Activated CD8-positive, alpha-beta memory T cell treated with anti-CD3 and anti-CD28 coated beads for 1 hour (primary cell): ENCODE measurements at places on chromosomes 5 and 9.

DNA sequence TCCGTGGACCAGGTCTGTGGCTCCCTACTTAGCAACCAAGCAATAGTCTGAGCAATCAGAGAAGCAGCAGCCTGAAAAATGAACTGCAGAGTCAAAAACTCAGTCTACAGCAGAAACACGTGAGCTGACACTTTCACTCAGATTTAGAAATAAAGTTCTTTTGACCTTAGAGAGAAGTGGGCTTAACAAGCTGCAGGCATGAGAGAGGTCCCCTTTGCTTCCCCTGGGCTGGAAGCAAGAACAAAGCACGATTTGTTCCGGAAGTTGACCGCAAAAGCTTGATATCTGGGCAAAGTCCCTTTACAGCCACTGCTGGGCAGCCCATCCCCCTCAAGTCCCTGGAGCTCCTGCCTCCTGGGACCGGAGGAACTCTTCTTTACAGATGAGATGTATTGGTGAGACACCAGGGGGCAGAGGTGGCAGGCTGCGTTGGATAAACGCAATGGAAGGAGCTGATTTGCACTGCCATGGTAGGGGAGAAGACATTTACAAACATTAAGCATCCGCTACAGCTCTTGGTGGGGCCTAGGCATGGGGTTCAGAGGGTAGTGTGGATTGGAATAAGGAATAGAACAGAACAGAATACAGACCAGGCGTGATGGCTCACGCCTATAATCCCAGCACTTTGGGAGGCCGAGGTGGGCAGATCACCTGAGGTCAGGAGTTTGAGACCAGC, 5.8 kb upstream of the SOWAHA start:
- DNase-seq, result no peak

GRCh38 chr9:68416936-68417564, 60.6 kb downstream of the PGM5 start:
- DNase-seq, result no peak

DNA sequence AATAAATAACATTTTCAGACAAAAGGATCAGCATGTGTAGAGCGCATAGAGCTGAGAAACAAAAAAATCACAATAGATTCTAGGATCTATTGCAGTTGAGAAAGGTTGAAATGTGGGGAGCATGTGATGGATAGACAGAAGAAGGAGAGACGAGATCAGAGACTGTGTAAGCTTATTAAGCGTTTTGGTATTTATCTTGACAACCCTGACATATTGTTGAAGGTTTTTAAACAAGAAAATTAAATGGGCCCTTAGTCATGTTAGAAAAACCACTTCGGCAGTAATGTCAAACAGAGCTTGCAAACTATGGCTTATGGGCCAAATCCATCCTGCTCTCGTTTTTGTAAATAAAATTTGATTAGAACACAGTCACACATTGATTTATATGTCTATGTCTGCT, 200.5 kb upstream of the KLF4 start:
- no peak for DNase-seq

DNA sequence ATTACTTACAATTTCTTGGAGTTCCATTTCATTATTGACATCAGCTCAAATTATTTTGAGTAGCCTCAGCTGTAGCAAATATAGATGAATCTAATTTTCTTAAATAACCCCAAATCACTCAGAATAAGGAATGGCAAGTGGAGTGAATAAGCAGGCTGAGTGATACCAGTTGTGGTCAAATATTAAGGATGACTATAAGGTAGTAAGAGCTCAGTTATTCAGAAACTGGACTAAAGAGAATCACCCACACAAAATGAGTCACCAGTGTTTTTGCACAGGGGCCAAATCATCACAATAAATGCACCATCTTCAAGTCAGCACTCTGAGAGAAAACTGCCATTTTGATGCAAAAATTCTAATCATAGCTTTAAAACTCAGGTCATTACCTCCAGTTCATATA, 128.9 kb upstream of the TARS1 start:
- no peak for DNase-seq

GRCh38 chr5:123001808-123002207, 34.7 kb downstream of the PPIC start:
- no peak for DNase-seq

DNA sequence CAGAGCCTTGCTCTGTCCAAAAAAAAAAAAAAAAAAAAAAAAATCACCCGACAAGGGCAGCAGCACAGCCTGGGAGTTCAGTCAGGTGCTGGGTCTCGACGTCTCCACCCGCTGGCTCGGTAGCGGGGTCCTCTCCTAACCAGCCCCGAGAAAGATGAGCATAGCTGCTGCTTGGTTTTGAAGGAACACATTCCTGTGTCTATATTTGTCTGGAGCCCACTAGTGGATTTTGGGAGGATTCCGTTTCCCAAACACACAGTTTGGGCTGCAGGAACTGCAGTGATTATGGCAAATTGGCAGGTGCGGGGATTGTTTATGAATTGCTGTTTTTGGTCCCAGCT, 1.2 kb downstream of the OTULINL start:
- DNase-seq, result no peak

DNA sequence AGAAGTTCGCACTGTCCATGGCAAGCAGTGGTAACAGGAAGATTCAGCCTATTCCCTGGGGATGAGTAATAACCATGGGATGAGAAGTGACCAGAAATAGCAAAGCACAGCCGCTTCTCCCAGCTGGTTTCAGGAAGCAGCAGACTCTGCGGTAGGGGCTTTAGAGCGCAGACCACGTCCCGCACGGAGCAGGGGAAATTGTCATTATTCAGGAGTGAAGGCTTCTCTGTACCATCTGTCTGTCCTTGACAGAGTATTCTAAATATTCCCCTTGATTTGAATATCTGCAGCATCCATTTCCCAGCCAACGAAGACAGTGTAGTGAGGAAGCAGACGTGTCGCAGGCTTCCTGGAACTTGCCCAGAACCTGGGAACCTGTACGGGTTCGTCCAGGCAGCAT, 159.6 kb downstream of the NXNL2 start:
- DNase-seq, result no peak

DNA sequence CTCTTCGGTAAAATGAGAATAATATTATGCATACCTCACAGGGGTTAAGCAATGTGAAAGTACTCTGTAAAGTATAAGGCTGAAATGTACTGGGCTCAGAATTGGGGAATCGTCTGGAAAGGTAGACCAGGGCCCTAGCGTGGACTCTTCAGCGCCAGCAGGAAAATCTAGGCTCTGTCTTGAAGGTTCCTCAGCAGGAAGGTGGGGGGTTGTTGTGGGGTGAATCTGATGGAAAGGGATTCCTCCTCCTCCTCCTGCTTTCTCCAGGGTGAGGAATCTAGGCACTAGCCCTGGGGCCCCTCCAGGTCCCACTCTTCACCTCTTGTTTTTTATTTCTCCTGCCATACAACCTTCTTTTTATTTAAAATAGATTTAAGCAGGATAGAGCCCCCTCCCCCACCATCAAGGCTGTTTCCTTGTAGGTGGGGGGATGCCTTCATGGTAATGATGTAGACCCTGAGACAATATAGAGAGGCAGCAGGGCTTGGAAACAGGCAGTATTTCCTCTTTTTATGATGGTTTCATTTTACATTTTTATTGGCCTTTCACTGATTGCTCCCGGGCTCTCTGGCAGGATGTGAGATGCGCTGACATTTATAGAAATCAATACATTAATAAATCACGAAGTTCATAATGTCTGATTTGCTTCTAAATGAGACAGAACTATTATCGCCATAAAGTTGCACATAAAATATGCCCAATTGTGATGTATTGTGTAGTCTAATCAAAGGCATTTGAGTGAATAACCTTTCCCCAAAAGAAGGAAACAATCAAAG, 78.9 kb upstream of the GABRP start:
- DNase-seq, result no peak

GRCh38 chr5:149680810-149681221, 49.3 kb upstream of the PPARGC1B start:
- no peak for DNase-seq

- DNase-seq, result no peak
These were observed 35.5 kb upstream of the LRRC14B start for GRCh38 chr5:155651-156410.

DNA sequence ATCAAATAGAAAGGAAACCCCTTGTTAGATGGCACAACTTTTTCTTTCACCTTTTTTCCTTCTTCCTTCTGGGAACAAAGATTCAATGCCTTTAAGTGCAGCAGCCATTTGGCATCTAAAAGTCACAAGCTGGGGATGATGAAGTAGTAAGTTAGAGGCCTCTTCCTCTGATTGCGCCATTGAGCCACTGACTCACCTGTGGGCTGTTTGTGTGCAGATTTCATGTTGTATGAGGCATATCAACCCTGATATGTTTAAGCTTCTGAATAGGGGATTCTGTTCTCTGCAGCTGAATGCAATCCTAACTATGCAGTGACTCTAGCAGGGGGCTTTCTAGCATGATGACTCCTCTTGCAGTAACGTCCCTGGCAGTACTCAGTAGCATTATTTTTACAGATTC, 599.9 kb downstream of the CSNK1G3 start:
- DNase-seq, result no peak

- DNase-seq, result no peak
These were observed 15.9 kb downstream of the NFIL3 start for GRCh38 chr9:91407580-91408318.

GRCh38 chr5:23208959-23209431, 298.4 kb upstream of the PRDM9 start:
- no peak for DNase-seq

DNA sequence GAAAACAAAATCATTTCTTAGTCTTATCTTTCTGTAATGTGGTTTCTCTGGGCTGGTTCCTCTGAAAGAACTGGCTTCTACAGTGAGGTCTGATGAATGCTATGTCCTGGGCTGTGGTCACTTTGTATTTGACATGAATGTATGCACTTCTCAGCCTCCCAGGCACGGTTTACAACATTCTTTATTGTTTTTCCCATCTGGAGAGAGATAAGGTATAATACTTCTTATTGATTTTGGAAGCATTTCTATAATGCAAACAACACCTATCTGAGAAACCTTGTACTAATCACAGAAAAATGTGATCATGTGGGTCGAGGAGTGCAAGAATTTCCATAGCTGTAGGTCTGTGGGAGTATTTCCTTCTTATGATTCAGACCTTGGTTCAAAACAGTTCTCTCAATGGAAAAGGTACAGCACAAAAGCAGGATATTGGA, 46.9 kb downstream of the ACTBL2 start:
- DNase-seq, result no peak

- DNase-seq, result peak; percentile 60
These were observed 39.6 kb downstream of the SFXN1 start for GRCh38 chr5:175517824-175518450.

- no peak for DNase-seq
These were observed 76.4 kb downstream of the TTLL11 start for GRCh38 chr9:122016744-122017143.

- DNase-seq, result no peak
These were observed 292.9 kb downstream of the MAST4 start for GRCh38 chr5:66889056-66889455.

DNA sequence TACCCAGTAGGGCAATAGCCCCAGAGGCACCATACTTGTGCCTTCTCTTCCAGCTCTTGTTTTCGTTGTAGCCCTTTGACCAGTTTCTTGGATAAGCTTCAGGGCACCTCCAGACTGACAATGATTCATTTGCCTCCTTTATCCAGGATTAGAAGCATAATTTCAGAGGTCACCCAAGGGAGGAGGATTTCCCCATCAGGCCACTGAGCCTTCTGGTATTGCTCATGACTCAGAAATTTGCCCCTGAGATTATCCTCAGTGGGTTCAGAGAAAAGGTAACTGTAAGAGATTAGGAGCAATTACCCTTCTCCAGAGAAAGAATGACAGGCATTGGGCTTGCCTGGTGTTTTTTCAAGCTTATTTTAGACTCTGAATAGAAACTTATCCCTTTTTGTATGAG, 147.9 kb downstream of the MSX2 start:
- DNase-seq, result no peak

GRCh38 chr9:131228988-131229387, 47.3 kb downstream of the FAM78A start:
- DNase-seq, result no peak

DNA sequence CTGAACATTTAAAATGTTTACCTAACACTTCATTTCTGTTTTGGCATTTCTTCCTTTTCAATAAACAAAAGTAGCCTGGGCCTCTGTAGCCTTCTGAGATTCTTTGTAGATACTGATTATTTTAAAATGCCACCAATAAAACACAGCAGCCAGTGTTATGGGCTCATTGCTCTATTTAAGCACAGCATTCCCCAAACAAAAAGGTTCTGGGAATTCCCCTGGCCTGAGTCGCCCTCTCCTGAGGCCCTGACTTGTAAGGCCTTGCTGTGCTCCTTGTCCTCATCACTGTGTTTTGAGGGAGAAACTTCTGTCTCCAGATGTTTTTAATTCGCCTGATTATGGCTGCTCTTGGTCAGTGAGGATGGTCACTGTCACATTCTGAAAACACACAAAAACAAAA, 33.0 kb upstream of the CTXN3 start:
- no peak for DNase-seq

DNA sequence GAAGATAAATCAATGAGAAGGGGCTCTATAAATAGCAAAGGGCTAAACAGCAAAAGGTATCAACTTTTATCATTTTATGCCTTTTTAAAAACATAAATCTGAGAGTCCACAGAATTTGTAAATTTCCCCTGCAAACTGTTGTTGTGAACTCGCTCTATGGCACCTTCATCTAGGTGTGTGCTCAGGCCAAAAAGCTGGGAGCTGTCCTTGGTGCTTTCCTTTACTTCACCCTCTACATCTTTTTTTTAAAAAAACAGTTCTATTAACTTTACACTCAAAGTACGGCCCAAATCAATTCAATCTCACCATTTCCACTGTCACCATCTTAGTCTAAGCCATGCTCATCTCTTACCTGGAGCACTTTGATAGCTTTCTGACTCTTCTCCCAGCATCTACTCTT, 108.2 kb upstream of the GPR151 start:
- DNase-seq, result no peak

DNA sequence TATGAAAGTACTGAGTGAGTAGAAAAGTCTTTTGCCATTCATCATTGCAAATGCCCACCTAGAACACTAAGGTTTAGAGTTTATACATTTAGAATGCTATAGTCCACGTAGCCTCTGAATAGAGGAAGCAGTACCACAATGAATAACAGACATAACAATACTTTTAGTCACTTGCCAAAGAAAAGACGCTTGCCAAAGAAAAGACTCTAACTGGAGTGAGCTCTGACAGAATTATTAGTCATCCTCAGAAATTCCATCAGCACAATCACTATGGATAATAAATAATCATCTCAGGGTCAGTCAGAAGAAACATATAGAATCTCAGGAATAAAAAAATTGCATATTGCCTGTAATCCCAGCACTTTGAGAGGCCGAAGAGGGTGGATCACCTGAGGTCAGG, 168.5 kb upstream of the TARS1 start:
- DNase-seq, result no peak

DNA sequence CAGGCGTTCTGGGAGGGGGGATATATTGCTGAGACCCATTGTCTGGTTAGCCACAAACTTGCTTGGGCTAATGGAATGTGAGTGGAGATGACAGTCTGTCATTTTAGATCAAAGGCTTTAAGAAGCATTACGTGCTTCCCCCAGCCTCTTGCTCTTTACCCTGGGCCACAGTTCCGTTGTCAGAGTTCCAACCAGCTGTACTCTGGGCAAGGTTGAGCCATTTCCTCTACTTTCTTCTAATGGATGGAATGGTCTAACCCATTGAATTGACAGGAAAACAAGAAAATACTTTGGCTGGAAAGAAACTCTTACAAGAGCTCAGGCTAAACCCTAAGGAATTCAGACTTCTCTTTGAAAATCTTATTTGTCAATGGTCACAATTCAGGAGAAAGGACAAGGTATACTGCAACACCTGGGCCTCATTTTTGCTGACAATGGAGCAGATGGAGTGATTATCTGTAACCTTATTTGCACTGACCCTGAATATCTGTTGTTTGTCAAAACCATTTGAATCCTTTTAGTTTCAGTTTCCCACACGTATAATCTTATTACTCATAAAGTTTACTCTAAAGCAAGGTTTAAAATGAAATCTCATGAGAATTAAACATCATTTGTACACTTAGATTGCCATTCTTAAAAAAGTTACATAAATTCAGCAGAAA, 231.4 kb downstream of the PDE4D start:
- DNase-seq, result no peak
